Activated T-cell treated with anti-CD3 and anti-CD28 coated beads for 4 hours (primary cell): ENCODE measurements at places on chromosomes 5 and 9.
A peak's percentile ranks its signal among the peaks of the same experiment; 100 is the strongest.

- no peak for DNase-seq
These were observed 118.2 kb downstream of the ENTREP1 start for GRCh38 chr9:69443178-69443577.

DNA sequence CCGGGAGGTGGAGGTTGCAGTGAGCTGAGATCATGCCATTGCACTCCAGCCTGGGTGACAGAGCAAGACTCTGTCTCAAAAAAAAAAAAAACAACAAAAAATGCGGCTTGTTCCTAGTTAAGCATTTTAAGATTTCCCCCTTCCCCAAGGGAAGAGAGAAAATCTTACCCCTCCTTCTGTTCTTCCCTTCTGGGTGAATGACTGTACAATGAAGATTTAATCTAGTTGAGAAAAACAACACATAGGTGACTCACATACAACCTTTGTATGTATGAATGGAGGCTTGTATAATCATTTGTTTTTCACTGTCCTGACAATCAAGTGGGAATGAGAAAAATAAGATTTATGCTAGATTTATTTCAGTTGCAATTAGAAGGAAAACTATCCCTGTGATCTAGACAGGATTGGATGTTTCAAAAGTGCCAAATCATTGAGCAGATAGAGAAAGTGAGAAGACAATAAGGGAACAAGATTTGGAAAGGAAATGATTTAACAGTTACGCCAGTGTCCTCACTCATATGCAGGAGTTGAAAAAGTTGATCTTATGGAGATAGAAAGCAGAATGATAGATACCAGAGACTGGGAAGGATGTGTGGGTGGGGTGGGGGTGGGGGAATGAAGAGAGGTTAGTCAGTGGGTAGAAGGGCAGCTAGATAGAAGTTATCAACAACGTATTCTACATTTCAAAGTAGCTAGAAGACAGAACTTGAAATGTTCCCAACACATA lies 16.7 kb downstream of the GDA start:
- no peak for DNase-seq

DNA sequence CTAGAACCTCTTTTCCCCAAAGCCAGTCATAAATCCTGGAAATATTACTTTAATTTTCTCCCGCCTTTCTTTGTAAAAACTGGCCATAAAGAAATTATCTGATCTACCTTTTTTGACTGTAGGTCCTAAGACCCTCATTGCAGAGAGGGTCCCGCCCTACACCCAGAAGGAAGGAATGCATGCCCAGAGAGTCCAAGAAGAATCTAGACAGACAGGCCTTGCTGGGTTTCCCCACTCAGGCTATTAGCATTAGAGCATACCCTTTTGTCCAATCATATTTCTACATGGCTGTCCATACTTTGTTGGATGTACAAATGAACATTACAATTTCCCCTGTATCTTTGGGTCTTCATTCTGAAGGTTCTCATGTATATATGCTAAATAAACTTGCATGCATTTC lies 1.9 kb upstream of the ATG10 start:
- no peak for DNase-seq

DNA sequence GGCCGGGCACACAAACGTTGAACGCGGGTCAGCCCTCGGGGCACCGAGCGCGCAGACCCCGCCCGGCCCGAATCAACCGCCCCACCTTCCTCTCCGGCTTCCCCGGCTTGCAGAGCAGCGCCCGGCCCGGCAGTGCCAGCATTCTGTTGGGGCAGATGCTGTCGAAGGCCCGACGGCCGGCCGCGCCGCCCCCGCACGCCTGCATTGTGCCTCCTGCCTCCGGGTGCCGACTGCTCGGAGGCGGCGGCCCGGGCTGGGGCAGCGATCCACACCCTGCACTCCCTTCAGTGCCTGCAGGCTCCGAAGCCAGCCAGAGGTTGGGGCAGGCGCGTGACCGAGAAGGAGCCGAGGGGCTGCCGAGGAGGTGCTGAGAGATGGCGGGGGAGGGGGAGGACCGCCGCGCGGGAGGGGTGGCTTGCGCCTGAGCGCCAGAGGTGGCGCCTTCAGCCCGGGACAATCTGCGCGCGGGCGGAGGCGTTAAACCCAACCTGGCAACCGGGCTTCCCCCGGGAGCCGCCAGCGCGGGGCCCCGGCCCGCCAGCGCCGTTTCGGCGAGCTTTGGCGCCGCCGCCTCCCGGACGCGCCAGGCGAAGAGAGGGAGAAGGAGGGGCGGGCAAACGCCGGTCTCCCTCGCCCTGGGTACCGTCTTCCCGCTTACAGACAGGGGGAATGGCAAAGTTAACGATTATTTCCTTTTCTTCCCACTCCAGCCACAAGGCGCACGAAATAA lies at the start of gene MCIDAS:
MCIDAS (minus strand) TSS at position 382 of the 730 bp plus-strand sequence; CDS start at position 205, 177 bp downstream.
- peak; percentile 42 for DNase-seq

GRCh38 chr5:122849771-122850170 lies 4.4 kb downstream of the SNX24 start:
- no peak for DNase-seq
